ENCODE measurements at places on chromosomes 11 and 22.

DNA sequence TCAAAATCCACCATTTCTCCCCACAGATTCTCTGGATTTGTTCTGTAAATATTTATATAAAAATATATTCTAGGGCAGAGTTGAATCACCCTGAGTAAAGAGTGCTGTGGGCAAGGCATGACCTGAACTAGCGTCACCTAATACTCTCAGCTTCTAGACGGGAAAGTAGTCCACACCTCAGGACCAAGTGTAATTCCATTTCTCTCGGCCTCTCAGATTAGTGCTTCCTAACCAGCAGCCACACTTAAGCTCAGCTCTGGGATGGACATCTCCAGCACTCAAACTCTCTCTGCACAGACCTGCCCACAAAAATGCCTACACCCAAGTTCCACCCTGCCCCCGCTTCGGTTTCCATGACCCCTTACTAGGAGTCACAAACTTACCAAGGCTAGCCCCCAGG lies 5.3 kb downstream of the SPTBN2 start:
- no peak for DNase-seq

GRCh38 chr22:44848791-44849420 lies 96.5 kb downstream of the ARHGAP8 start:
- no peak for DNase-seq

GRCh38 chr11:2209900-2210321 lies 38.3 kb upstream of the TH start:
- DNase-seq = no peak

DNA sequence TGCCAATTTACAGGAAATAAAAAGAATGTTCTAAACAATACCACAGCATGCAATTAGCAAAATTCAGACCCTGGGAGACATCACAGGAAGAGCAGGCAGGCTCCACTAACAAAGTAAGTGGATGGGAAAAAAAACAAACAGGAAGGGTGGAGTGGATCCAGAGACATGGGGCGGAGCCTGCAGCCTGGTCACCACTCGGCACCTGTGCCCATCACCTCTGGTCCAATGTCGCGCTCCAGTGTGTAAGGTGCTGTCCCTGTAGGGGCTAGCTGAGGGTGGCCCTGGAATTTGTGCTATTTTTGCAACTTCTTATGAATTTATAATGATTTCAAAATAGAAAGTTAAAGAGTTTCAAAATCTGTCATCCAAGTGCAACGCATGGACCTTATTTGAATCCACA lies 11.0 kb upstream of the MOB2 start:
- no peak for DNase-seq

DNA sequence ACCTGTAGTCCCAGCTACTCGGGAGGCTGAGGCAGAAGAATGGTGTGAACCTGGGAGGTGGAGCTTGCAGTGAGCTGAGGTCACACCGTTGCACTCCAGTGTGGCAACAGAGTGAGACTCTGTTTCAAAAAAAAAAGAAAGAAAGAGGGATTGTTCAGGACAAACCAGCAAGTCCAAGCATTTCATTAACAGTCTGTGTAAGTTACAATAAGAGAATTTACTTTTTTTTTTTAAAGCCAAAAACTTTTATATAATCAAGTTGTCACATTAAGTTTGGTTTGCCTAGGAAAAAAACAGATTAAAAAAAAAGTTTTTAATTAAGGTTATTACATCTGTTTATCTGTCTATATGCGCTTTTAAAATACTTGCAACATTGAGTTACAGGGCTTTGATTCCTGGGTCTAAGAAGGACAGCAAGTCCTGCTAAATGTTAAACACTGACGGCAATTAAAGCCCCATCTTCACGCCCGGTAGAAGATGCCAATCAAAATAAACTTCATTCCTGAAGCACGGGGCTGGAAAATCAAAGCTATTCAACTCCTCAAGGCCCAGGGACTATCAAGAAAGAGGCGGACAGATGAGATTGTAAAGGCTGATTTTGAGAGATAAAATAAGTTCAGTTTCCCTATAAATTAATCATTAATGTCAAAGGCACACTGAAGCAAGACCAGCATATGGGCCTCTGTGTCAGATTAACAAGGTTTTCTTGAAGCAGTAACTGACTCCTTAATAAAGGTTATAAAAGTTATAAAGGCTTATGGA lies 10.7 kb downstream of the TMEM138 start:
- DNase-seq = no peak

DNA sequence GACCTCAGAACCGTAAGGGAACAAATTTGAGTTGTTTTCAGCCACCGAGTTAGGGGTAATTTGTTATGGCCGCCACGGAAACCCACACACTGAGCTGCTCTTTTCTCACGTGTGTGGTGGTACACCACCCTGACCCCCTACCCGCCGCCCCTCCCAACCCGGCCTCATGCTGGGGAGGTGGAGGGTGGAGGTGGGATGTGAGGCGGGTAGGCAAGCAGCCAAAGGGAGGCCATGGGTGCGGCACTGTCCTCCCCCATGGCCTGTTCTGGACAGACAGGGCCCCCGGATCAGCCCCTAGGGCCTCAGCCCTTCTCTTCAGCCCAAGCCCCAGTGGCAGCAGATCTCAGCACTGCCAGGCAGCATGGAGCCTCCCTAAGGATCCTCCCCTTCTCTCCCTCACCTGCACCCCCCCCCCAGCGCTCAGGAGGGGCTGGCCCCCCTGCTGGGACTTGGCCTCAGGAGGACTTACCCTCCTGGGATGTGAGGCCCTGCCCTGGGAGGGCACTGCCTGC lies 7.9 kb downstream of the PRR5 start:
- no peak for DNase-seq

GRCh38 chr22:46068593-46069491 lies 81.5 kb upstream of the PPARA start:
- no peak for DNase-seq

DNA sequence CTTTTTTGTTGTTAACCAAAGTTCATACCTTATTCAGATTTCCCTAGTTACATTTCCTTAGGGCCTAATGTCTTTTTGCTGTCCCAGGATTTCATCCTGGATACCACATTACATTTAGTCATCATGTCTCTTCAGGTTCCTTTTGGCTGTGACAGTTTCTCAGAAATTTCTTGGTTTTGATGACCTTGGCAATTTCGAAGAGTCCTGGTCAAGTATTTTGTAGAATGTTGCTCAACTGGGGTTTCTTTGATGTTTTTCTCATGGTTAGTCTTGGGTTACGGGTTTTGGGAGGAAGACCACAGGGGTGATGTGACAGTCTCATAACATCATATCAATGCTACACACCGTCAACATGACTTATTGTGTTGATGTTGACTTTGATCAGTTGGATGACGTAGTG lies 39.8 kb upstream of the FDX1 start:
- DNase-seq = no peak

- no peak for DNase-seq
Measured at GRCh38 chr11:35393098-35393497, 26.3 kb downstream of the SLC1A2 start.

DNA sequence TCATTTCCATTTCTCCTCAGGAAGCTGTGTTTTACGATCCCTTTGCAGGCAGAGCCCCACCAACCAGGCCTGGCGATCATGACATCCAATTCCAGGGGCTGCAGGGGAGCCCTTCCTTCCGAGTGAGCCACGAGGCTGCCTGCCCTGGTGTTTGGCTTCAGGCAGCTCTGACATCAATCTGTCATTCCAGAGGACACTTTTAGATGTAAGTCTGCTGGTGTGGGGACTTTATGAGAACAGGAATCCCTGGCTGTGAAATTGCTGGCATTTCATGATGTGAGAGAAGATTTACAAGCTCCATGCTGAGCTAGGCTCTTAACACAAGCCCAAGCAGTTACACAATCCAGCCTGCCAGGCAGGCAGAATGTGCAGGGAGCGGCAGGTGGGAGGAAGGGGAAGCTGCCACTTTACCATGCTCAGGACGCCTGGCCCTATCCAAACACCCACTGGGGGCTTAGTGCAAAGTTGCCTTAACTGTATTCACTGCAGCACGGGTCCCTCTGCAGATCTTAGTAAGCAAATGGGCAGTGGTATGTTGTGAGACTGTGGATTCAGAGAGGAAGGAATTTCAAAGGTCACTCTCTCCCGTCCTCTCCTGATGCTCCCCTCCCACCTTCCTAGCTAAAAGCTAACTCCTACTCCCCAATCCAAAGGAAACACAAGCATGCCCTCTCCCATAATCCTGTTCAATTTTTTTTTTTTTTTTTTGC lies 43.4 kb upstream of the MICAL2 start:
- peak; percentile 43 for DNase-seq

DNA sequence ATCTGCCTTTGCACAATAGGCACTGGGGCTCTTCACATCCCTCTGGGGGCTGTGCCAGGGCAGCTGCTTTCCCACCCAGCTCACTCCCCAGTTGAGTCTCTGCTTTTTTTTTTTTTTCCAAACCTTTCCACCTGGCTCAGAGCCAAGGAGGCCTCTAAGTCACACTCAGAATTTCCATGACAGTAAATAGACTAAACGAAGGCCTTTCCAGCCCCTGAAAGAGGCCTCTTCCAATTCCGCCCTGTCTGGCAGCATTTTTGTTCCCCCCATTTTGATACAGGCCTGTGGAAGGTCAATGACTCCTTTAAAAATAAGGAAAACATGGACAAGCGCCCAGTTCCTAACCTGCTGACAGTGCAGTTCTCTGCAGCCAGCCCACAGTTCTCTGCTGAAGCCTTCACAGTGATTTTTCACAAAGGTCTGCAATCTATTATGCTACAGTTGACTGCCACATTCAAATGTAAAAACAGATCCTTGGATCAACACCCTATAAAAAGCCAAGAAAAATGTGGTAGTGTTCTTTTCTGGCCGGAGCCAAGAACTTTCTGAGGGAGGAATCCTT lies 107.5 kb upstream of the SESN3 start:
- DNase-seq = no peak

DNA sequence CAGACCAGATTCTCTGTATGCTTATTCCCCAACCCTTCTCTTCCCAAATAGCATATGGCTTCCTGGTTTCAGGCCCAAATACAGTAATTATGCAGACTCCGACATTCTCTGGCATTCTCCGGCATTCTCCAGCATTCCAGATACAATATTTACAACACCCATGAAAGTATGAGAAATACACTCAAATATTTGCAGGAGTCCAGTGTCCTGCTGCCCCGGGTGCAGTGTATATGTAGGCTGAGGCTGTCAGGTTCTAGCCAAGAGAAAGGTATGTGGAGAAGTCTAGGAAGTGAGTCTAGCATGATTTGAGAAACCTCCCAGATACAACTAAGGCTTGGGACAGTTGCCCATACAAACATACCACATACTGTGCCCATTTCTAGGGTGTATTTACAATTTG lies 160.7 kb downstream of the SOX6 start:
- no peak for DNase-seq

Data from activated CD8-positive, alpha-beta memory T cell treated with anti-CD3 and anti-CD28 coated beads, Interleukin-2, amount 50 U/mL, for 48 hours (primary cell).